HepG2 (cell line): ENCODE measurements at places on chromosomes 1 and 21.

- no peak for DNase-seq
Measured at GRCh38 chr1:213389061-213389581, 338.1 kb downstream of the RPS6KC1 start.

- DNase-seq = no peak
Measured at GRCh38 chr1:244050835-244051444, at the start of gene ZBTB18. Gene ZBTB18 (plus strand): TSS chr1:244051283. CDS start chr1:244051432, 149 bp downstream.

GRCh38 chr1:192162376-192162775 lies 4.1 kb downstream of the RGS18 start:
- no peak for DNase-seq

DNA sequence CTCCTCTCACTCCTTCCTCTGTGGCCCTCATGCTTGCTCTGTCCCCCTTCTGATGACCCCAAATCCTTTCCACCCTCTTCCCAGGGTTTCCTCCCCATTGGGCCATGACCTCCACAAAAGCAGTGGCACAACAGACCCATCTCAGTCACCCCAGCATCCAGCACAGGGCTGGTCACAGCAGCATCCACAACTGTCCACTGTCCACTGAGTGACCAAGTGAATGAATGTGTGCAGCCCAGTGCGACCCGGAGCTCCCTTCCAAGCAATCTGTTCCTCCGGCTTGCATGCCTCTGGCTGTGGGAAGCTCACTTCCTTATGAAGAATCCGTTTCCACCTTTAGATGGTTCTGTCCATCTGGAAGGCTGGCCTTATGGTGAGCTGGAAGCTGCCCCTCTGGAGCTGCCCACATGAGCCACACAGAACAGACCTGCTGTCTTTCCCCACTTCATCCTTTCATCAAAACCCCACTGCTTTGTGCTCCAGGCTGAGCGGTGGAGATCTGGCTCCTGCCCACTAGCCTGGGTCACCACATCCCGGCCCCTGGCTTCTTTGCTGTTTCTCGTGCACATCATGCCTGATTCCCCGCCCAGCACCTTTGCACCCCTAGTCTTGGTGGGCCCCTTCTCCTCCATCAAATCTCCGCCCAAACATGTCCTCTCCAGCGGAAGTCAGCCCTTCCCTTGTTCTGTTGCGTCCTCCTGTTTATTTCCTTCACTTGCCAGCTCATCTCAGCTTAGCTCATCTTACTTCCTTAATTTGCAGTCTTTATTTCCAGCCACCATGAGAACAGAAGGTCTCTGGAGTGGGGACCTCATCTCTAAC lies 56.4 kb downstream of the EDN2 start:
- no peak for DNase-seq
